ENCODE measurements at places on chromosomes 13 and 19.

DNA sequence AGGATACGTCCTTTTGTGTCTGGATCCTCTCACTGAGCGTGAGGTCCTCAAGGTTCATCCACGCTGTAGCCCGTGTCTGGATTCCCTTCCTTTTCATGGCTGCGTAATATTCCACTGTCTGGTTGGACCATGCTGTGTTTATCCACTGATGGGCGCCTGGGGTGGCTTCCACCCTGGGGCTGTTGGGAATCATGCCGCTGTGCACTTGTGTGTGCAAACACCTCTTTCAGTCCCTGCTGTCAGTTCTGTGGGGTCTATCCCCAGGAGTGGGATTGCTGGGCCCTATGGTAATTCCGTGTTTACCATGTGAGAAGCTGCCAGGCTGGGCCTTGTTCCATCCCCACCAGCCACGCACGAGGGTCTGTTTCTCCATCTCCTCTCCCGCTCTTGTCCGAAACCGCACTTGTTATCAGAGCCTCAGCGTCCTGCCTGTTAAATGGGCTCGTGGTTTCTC is 98.6 kb downstream of the GADD45B start:
- no peak for DNase-seq

DNA sequence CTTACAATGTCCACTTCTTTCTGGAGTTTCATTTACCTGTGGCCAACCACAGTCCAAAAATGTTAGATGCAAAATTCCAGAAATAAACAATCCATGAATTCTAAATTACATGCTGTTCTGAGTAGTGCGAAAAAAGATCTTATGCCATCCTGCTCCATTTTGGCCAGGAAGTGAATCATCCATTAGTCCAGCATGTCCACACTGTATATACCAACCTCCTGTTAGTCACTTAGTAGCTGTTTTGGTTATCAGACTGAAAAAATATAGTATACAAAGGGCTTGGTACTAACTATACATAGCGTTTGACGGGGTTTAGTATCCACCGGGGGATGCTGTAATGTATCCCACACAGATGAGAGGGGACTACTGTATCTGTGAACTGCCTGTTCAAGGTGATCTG is 618.0 kb upstream of the ARGLU1 start:
- DNase-seq, result no peak

GRCh38 chr19:42028304-42029216 is 34.5 kb upstream of the ATP1A3 start:
- DNase-seq, result no peak

- no peak for DNase-seq
Measured at GRCh38 chr13:75512253-75512652, 25.4 kb downstream of the COMMD6 start.

DNA sequence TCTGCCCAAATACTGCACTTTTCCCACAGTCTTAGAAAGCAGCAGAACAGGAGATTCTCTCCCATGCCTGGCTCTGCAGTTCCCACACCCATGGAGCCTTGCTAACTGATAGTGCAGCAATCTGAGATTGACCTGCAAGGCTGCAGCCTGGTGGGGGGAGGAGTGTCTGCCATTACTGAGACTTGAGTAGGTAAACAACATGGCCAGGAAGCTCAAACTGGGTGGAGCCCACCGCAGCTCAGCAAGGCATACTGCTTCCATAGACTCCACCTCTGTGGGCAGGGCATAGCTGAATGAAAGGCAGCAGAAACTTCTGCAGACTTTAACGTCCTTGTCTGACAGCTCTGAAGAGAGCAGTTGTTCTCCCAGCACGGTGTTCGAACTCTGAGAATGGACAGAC is 358.5 kb upstream of the PCDH9 start:
- no peak for DNase-seq

DNA sequence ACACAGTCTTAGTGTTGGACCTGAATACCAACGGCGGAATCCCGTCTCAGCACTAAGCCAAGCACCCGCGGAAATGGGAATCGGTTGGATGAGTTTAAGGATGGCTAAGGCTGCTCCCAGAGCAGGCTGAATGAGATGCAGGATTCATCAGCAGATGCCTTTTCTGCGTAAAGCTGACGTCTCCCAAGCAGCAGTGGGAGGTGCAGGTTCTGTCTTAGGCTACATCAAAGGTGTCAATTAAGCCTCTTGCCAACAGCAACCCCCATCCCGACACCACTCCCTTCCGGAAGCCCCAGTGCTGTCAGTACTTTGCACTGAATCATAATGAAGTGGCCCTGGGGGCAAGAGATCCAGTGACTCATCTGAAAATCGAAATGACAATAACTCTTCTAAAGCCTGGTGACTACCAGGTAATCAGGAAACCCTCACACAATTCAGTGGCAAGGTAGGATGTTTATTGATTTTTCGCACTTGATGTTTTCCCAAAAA is 275.6 kb downstream of the DCLK1 start:
- no peak for DNase-seq

GRCh38 chr13:110186231-110186855 is 120.6 kb downstream of the COL4A1 start:
- no peak for DNase-seq

GRCh38 chr13:80296638-80297037 is 44.3 kb downstream of the SPRY2 start:
- DNase-seq, result no peak

DNA sequence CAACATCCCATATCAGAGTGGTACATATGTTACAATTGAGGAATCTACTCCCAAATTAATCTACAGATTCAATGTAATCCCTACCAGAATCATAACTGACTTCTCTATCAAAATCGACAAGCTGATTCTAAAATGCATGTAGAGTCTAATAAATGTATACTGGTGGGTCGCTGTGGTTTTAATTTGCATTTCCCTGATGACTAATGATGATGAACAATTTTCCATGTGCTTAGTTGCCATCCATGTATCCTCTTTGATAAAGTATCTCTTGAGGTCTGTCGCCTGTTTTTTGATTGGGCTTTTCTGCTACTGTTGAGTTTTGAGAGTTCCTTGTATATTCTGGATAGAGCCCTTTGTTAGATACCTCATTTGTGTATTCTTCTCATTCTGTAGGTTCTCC is 43.8 kb downstream of the KLF12 start:
- no peak for DNase-seq

DNA sequence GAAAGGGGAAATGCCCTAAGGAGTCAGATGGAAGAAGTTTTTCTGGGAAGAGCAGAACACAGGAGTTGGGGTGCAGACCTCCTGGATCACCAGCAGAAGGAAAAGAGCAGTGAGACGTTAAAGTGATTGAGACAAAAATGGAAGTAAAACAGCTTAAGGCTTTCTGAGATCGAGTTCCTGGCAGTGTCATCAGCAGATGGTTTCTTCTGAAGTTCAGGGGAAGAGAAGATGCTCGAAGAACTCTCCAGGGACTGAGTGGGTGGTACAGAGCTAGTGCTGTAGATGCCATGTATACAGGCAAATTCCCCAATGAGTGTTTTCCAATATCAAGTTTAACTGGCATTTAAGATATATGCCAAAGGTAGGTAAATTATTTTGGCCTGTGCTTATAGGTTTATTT is 272.2 kb upstream of the KLF12 start:
- DNase-seq, result no peak

GRCh38 chr13:24147570-24147963 is 13.0 kb upstream of the SPATA13 start:
- DNase-seq, result no peak

- no peak for DNase-seq
Measured at GRCh38 chr19:19866611-19867248, 1.0 kb downstream of the ZNF253 start.

DNA sequence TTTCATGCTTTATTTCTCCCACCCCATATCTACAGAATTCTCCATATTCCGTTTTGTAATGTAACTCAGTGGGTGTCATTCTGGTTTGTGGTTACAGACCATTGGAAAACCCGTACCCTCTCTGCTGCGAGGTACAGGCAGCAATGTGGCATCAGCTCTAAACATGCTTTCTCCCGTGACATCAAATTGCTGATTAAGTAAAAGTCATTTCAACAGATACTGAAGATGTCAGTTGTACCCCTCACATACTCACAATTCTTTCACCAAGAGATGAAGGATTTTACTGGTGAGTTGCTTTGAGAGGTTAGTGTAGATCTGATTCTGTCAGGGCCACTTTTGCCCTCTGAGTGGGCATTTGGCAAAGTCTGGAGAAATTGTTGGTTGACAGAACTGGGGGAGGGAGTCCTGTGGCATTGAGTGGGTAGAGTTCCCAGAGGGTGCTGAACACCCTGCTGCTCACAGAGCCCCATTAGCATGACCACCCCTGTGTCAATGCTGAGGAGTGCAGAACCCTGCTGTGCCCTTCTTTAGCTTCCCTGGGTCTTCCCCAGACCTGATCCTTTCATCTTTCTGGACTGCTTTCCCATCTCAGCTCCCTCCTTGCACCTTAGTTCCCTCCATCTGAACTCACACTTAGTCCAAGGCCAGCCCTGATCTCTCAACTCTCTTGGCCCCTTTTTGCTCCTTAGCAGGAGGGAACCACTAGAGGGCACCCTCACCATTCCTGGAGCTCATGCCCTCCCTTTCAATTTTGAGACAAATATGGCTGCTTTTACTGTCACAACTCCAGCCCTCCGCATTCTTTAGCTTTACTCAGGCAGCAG is 39.9 kb upstream of the CEACAM8 start:
- no peak for DNase-seq

GRCh38 chr19:1968279-1969175 is 27.6 kb downstream of the CSNK1G2 start:
- DNase-seq, result no peak

GRCh38 chr13:109156181-109156935 is 526.9 kb downstream of the MYO16 start:
- no peak for DNase-seq

GRCh38 chr13:36737524-36738083 is 63.8 kb downstream of the SERTM1 start:
- no peak for DNase-seq

- no peak for DNase-seq
Measured at GRCh38 chr13:26436914-26437313, 120.6 kb upstream of the WASF3 start.

DNA sequence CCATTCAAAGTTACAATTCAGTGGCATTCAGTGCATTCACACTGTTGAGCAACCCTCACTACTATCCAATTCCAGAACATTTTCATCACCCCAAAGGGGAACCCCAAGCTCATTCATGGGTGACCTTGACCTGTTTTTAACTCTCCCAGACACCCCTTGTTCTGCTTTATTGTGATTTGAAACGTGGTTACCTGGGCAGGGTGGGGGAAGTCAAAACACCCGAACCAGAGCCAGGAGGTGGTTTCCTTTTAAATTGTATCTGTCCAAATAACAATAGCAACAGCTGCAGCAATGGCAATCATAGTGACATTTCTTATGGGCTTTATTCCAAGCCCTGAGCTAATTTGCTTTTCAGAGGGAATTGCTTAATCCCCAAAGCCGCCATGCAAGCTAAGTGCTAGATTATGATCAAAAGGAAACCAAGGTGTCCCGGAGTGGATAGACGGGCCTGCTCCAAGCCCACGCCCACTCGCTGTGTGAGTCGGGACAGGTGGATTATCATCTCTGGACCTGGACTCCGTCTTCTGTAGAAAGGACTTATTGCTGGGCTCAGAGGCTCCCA is 6.1 kb downstream of the PTGIR start:
- DNase-seq, result no peak

- DNase-seq, result no peak
Measured at GRCh38 chr13:95301968-95302393, 730 bp upstream of the ABCC4 start.

- DNase-seq, result no peak
Measured at GRCh38 chr19:14181906-14182305, 24.1 kb downstream of the ADGRL1 start.

DNA sequence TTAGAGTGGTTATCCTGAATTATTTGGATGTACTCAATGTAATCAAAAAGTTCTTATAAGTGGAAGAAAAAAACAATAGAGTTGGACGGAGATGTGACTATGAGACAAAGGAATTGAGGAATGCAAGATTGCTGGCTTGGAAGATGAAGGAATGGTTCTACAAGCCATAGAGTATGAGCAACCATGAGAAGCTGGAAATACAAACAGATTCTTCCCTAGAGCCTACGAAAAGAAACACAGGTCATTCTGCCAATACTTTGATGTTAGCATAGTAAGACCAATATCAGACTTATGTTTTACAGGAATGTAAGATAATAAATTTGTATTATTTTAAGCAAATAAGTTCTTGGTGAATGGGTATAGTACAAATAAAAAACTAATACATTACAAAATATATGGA is 249.2 kb downstream of the DIAPH3 start:
- DNase-seq, result no peak

DNA sequence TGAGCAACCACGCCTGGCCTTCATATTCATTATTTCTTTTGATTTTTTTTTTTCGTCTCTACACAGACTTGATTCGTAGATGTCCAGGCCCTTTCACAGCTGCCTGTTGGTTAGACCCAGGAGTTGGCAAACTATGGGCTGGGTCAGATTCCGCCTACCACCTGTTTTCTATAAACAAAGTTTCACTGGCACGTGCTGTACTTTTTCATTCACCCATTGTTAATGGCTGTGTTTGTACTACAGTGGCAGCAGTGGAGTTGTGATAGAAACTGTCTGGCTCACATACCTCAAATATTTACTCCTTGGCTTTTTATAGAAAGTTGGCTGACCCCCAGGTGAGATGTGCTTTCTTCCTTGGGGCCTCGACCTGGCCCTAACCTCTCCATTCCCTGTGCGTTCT is 72.9 kb upstream of the TEX29 start:
- DNase-seq, result no peak

- no peak for DNase-seq
Measured at GRCh38 chr19:41718761-41719160, 10.3 kb downstream of the CEACAM5 start.

GRCh38 chr19:23261496-23262020 is 11.4 kb upstream of the ZNF724 start:
- no peak for DNase-seq

Data from NCI-H187 (cell line).